Activated CD8-positive, alpha-beta memory T cell treated with anti-CD3 and anti-CD28 coated beads for 48 hours (primary cell): ENCODE measurements at places on chromosomes 3 and 15.

GRCh38 chr15:85579957-85580694 lies 199.7 kb downstream of the AKAP13 start:
- DNase-seq: no peak

GRCh38 chr3:30553641-30554316 lies 52.6 kb upstream of the TGFBR2 start:
- no peak for DNase-seq

DNA sequence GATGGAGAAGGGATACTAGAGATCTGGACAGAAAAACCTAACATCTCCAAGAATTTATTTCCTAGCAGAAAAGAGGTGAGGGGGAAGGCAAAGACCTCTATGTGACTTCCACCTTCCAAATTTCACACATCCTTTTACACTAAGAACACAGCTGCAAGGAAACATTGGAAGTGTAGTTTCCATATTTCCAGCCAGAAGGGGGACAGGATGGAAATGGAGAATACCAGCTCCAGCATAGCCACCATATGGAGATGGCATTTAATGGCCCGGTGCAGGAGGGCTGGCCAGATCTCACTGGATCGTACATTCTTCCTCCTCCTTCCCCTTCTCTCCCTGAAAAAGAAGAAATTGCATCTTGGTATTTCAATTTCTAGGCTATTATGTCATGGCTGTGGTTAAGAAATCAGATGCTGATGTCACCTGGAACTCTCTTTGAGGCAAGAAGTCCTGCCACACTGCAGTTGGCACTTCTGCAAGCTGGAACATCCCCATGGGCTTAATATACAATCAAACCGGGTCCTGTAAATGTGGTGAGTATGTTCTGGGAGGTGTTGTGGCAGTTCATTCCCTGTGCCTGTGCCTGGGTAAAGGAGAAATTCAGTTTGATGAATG lies 36.9 kb upstream of the TF start:
- DNase-seq: no peak

- no peak for DNase-seq
Observed at GRCh38 chr15:39585871-39586301, 5.0 kb downstream of the THBS1 start.

DNA sequence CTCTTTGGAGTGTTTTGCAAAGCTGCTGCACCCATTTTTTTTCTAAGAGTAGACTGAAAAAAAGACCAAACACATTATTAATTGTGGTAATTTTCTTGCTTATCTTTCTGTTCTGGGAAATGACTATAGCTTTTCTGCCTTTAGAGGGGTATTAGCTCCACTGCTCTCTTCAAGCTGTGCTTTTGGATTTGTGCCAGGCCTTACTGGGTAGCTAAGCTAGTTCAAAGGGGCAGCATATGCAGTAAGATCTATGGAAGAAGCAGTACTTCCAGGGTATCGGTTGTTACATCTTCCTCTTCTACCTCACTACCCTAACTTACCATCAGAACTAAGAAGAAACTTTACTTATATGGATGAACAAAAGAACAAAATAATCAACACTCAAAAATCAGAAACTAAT lies 28.7 kb upstream of the ARIH1 start:
- no peak for DNase-seq

- no peak for DNase-seq
Observed at GRCh38 chr3:195200010-195200822, 70.7 kb downstream of the XXYLT1 start.

GRCh38 chr15:43376017-43376705 lies 5.3 kb downstream of the TUBGCP4 start:
- DNase-seq: no peak

GRCh38 chr3:16604887-16605602 lies at the start of gene DAZL:
Gene DAZL (minus strand): TSS chr3:16605423. CDS start chr3:16605205, 218 bp downstream.
- DNase-seq: no peak

DNA sequence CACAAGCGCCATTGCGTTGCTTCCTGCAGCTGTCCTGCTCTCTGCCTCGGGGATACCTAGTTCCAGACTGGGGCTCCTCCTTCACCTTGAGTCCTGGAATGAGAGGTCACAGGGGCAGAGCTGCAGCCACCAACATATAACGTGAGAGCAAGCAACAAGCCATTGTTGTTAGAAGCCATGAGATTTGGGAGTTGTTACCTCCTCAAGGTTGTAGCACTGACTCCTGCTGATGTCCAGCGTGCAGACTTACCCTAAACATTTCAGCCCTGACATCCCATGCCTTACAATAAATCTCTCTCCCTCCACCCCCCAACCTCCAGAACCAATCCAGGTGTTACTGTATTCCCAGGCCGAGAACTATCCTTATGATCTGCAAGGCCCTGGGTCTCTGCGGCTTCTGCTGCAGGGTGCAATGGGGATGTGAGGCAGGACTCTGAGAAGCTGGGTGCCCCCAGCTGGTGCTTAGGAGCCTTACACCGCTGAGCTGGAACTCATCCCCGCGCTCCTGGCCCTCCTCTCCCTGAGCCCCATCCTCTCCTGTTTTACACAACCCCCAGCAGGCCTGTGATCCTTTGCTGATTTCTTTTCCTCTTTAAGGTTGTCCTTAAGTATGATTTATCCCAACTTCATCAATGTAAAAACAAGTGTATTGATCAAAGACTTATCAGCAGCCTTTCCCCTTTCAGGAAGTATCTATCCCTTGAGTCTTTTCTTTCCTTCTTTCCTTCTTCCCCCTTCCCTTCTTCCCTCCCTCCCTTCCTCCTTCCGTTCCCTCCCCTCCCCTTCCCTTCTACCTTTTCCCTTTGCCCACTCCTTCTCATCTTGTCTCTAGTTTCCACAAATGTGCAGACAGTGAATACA lies 84.2 kb upstream of the ABHD2 start:
- DNase-seq: no peak

DNA sequence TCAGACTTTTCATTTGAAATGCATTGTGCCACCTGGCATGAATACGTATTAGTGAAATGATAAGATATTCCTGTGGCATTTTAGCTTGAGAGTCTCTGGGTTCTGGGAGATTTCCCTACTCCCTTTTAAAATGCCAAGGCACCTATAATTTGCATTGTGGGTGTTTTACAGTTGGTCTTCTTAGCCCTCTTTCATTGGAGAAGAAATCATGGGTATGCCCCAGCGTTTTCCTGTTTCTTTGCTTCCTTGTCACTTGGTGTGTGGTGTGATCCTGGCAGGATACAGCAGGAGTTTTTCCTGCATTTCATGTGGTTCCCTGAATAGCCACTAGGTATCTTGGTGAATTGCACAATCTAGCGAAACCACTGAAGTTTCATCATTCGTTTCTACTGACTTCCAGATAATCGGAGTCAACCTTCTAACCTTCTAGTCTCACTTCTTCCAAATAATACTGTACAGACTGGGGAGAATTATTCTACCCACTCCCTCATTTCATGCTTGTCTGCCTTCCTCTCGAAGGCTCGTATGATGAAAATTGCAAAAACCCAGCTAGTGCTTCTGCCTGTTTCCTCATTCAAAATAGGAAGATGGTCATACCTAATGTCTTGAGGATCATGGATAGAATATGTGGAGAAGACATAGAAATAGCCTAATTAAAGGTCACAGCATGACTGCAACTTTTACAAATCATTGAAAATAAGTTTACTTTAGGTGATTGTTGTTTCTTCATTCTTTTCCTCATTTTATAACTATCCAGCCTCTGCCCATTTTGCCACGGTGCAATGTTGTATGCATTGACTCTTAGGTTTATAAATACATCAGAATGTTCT lies 2.6 kb downstream of the BHLHE40 start:
- no peak for DNase-seq

DNA sequence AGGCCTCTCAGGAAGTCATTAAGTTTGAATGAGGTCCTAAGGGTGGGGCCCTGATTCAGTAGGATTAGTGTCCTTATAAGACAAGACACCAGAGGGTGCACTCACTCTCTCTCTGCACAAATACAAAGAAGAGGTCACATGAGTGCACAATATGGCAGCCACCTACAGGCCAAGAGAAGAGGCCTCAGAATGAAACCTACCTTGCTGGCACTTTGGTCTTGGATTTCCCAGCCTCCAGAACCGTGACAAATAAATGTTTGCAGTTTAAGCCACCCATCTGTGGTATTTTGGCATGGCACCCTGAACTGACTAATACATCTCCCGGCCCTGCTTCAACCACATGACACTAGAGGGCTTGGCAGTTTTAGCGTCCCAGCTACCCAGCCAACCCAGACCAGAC lies 73.9 kb upstream of the CHRNB4 start:
- DNase-seq: no peak

DNA sequence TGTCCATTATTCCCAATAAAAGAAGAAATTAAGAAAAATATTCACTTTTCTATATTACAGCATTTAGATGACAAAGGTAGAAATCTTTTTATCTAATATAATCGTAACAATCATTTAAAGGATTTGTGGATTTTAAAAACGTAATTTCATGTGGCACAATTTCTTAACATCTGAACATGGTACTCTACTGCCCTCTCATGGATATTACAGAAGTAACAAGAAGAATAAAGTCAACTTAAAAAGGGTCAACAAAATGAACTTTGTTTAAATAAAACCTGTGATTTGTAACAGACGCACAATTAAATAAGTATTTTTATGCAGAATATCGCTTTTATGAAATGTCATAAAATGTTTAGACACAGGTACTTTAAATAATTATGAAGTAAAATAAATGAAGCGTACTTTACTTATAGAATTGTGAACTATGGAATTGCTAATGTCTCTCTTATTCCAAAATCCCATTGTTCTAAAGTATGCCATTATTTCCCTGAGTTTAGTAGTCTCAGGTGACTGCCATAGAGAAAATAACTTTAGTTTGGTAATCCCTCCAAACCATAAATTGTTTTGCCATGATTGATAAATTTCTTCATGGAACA lies 366.8 kb upstream of the ZNF385D start:
- no peak for DNase-seq

DNA sequence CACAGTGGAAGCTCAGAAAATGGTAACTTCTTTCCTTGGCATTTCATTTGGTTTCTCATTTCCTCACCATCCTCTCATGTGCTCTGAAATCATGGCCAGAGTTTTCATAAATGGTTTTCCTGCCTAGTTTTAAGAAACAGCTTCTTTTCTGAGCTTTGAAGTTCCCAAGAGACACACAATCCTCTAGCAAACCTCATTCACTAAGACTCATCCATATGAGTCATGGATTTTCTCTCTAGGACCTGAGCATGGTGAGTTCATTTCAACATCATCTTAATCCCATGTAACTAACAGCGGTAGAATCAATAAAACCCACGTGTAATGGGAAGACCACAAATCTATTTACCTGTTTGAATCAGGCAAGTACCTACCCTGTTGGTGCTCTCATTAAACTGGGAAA lies 274.5 kb upstream of the LRTM1 start:
- DNase-seq: no peak
